ENCODE measurements at places on chromosomes 7 and 10.

GRCh38 chr7:112049555-112050249 lies 156.5 kb downstream of the DOCK4 start:
- DNase-seq = no peak

DNA sequence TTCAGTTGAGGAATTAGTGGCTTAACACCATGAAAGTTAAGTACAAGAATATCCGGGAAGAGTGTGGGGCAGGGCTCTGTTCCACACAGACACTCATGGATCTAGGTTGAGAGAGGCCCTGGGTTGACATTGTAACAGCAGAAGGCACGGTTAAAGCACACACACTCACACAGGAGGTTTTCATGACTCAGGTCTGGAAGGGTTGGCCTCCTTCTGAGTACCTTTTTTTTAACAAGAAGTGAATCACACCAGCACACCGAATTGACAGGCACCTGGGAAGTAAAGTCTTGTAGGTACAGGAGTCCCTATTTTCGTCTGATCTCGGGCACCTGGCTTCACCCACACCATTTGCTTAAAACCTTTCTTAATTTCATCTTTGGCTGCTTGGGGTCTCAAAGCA lies 509.4 kb upstream of the ADARB2 start:
- no peak for DNase-seq

GRCh38 chr7:103149808-103150180 lies 895 bp upstream of the NAPEPLD start:
- no peak for DNase-seq

- no peak for DNase-seq
Observed at GRCh38 chr7:5421714-5422395, 1.8 kb downstream of the TNRC18 start.

GRCh38 chr7:78510580-78511188 lies 712.1 kb downstream of the PHTF2 start:
- no peak for DNase-seq

DNA sequence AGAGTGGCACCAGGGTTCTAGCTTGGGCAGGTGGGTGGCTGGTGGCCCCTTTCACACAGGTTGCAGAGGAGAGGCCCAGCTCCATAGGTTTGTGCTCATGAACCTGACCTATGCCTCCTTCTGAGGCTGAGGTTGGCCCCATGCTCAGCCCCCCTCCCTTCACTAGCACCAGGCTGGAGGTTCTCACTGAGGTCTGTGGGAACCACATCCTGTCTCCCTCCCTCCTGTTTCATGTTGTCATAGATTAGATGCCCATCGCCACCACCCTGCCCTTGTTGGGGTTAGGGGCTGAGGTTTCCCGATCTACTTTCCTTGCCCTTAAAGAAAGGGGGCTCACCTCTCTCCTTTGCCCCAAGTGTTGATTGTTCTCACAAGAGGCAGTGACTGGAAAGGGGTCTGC lies 14.7 kb downstream of the NEUROG3 start:
- no peak for DNase-seq

DNA sequence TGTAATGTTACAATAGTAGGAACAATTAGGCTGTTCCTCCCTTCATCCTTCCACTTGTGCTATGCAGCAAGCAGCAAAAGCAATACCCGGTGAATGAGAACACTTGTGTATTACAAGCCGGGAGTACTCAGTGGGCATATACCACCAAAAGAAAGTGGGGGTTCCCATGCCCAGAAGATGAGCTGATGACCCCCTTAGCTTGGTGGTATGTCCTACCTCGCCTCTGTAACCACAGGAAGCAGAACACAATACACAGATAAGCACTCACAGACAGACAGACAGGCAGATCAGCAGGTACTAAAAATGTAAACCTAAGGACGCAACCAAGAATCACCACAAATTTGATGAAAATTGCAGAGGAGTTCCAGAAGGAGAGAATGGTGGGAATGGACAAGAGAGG lies 15.5 kb upstream of the KIF20B start:
- DNase-seq = no peak
